A549 treated with Hydrocortisone at 1 μM for 4 hours (cell line): ENCODE measurements at places on chromosomes 7 and 10. TPM values are rescaled to one million over a fixed set of nuclear protein-coding genes. Genes with fewer than 3 reads are reported as not detected.

Gene PLA2G12B
- total RNA-seq, result not detected in 5 replicates

Gene ZNF107
- 1.9 to 3.8 TPM (median 2.2 TPM) in 5 replicates for total RNA-seq

Gene ANXA11
- total RNA-seq, result 140 to 219 TPM (median 210 TPM) in 5 replicates

Gene PTPN20
- 2.9 to 5.1 TPM (median 4.1 TPM) in 5 replicates for total RNA-seq

Gene GNGT1
- not detected in 5 replicates for total RNA-seq

Gene OR2A7
- not detected in 5 replicates for total RNA-seq

Gene CRYGN
- total RNA-seq, result not detected in 5 replicates

Gene IMMP2L
- total RNA-seq, result 16.3 to 21.6 TPM (median 18.7 TPM) in 5 replicates

Gene FAM25G
- total RNA-seq, result 0.85 to 1.5 TPM (median 1.1 TPM) in 3 of 5 replicates, not detected in the others

Gene ASAH2
- total RNA-seq, result 2.2 to 3.8 TPM (median 2.3 TPM) in 5 replicates
